ENCODE measurements at places on chromosomes 3 and 15.

DNA sequence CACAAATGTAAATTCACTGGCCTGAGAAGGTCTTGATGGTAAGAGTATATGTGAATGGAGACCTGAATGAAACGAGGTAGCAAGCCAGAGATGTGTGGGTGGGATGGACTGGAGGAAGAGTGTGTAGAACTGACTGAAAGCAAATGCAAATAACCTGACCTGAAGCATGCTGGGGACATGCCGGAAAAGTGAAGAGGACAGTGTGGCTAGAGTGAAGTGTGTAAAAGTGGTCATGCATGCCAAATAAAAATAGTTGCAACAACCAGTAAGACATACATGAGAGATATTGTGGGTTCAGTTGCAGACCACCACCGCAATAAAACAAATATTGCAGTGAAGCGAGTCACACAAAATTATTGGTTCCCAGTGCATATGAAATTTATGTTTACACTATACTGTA, 82.3 kb downstream of the LPP start:
- ATAC-seq, result no peak

- no peak for ATAC-seq
Measured at GRCh38 chr3:57961828-57962447, 46.3 kb upstream of the FLNB start.

- ATAC-seq, result peak; percentile 13
Measured at GRCh38 chr3:12472796-12473195, 11.5 kb upstream of the TSEN2 start.

DNA sequence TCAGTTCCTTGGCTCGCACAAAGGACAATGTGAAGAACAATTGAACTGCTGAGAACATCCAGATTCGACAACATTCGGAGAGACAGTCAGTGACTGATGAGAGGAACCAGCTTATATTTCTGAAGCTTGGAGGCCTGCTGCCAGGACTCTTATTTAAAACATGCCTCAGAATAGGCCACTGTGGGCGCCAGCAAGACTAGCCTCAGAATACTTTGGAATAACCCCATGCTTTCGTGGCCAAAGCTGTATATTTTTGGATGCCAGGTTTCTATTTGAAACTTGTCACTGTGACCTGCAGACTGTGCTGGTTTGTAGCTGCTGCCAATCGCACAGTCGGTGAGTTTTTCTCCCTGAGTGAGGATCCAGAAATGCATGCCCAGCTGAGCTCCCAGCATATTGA, 129.9 kb upstream of the UBE3A start:
- ATAC-seq, result no peak

Data from activated T-helper 17 cell treated with anti-CD3 and anti-CD28 coated beads, Interleukin-2, amount 50 U/mL, for 72 hours (primary cell).